ENCODE measurements at places on chromosomes 2 and 18.
A peak's percentile ranks its signal among the peaks of the same experiment; 100 is the strongest.

DNA sequence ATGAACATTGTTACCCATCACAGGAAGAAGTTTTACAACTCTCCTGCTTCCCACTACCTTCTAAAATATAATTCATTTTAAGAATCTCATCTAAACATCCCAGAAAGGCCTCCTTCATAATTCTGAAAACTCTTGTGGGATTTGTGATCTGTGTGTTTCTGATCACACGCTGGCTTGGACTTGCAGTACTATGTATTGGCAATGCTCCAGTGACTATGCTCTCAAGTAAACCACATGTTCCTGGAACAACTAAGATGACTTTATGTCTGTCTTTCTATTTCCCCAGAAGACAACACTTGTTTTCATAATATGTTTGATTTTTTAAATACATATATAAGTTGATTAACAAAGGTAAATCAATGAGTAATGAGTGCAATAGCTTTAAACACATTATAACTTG lies 376.6 kb upstream of the NETO1 start:
- no peak for DNase-seq

DNA sequence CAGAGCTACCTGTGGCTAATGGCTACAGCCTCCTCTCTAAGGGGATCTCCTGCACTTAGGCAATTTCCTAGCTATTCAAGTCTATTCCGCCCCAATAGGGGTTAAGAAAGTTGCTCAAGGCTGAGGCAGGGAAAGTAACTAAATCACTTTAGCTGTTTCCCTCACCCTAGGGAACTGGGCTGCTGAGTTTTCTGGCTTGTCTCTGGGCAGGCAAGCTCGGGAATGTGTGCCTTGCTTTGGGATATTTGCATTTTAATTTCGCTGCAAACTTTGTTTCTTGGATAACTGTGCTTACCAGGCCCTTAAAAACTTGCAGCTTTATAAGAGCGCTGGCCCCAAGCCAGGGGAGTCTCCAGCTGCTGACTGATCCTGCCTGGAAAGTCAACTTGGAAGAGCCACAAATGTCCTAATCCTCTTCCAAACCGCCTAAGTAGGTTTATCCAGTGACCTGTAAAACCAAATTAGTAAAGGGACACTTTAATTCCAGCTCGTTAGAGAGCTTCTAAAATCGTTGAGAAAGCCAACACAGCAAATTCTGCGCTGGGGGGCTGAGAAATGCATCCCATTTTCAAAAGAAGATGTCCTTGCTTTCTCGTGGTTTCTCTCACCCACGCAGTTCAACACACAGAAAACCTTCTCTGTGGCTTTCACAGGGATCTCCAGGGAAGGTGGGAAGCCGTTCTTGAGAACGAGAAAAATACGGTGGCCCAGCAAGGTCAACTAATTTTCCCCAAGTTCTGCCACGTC lies 59.5 kb upstream of the SP3 start:
- no peak for DNase-seq

GRCh38 chr2:119574864-119575263 lies 30.6 kb downstream of the CFAP221 start:
- DNase-seq: no peak

DNA sequence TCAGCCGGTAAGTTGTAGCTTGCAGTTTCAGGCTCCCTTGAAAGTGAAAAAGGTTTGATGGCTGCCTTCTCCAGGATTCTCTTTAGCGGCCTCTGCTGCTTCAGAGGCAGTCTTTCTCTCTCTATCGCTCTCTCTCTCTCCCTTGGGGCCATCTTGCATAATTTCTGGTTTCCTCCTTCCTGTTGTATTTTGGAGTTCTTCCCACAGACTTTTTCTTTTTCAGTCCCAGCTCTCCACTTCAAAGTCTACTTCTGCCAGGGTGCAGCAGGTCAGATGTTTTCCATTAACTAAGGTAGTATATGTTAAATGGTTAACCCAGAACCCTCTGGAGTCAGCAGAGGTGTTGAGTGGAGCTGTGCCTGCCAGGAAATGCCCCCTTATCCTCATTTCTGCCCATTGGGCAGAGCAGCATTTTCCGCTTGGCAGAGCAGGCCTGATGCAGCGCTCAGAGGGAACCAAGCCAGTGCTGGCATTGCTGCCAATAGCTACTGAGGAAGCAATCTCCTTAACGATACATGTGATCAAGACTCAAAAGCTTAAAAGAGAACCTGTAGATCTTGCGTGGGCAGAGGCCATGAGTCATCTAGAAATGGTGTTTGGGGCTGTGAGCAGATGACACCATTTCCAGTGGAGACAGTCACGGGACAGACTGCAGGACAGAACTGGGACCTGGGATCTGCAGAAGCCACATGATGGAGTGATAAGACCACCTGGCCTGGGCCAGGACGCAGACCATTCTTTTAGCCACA lies 20.8 kb downstream of the DBI start:
- peak; percentile 10 for DNase-seq

GRCh38 chr2:147051814-147052213 lies 793.0 kb upstream of the ACVR2A start:
- no peak for DNase-seq

- DNase-seq: no peak
Measured at GRCh38 chr2:24351627-24351938, 8.8 kb downstream of the ITSN2 start.

DNA sequence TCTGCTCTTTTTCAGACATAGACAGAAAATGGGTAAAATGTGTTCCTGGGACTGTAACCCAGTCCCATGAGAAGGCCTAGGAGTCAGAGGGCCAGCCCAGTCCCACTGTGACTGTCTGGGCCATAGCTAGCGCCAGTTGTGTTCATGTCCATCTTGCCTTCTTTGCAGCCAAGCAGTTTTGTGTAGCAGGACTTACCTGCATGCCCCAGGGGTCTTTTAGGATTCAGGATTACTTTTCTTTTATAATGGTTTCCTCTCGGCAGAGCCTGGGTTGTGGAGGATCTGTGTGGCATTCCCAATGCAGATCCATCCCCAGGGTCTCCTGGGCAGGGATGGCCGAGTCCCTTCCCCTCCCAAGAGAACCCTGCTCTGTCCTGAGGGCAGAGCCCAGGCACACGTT lies 90.8 kb downstream of the FHOD3 start:
- no peak for DNase-seq

All from PC-9 (cell line).